ENCODE measurements at places on chromosomes 3 and 15. TPM values are rescaled to one million over a fixed set of nuclear protein-coding genes. Genes with fewer than 3 reads are reported as not detected.

Gene IQCH
- total RNA-seq = 9.4 TPM

Gene LMAN1L
- total RNA-seq = 83.5 TPM

Gene REC114
- total RNA-seq = not detected

Gene IL17RB
- total RNA-seq = 2.5 TPM

Gene A4GNT
- total RNA-seq = 5.4 TPM

Gene SIDT1
- 35.6 TPM for total RNA-seq

Gene CYP1A2
- total RNA-seq = not detected

DNA sequence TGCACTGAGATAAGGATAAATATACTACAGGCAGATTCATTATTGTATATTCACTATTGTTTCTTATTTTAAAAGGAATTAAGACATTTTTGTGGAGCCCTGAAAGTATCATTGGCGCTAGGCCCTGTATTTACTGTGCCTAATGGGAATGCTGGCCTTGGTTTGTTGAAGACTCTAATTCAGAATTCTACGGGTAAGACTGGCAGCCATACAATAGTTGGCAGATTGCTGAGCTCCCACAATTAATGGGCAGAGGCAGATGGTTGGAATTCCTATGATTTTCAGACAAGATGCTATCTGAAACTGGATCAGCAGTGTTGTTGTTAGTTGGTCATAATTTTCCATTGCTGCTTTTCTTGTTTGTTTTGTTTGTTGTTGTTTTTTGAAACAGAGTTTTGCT lies 14.7 kb downstream of the PGBD4 start:
- no peak overlapping the region for H3K27ac ChIP-seq
- no peak overlapping the region for H3K4me3 ChIP-seq
- H3K36me3 ChIP-seq = no peaks in the 10 kb centered on the region
- H3K4me1 ChIP-seq = no peaks in the 10 kb centered on the region
- H3K27me3 ChIP-seq = peaks cover 5% of the 10 kb centered on the region

DNA sequence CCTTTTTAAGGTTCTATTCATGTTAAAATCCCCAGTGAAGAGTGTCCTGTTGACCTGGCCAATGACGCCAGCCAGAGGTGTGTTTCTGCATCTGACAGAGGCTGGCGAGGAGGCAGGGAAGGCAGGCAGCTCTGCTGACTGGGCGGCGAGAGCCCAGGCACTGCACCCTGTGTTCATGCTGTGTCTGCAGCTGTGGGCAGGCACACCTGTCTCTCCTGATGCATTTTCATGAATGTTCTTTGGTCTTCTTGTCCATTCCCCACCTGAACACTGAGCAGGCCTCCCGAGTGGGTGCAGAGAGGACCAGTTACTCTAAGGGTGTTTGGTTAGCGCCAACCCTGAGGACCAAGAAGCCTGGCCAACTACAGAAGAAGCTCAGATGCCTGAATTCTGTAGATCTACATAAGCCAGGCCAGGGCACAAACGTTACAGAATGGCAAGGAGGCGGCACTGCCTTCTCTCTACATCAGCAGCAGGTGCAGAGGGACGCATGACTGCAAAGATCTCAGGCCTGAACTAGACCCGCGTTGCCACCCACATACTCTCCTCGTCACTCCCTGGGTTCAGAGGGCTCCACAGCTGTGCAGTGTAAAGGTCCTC lies 233.7 kb downstream of the OCA2 start:
- no peak overlapping the region for H3K27ac ChIP-seq
- no peak overlapping the region for H3K4me3 ChIP-seq
- no peaks in the 10 kb centered on the region for H3K4me1 ChIP-seq
- no peaks in the 10 kb centered on the region for H3K27me3 ChIP-seq
- DNase-seq = no peak

DNA sequence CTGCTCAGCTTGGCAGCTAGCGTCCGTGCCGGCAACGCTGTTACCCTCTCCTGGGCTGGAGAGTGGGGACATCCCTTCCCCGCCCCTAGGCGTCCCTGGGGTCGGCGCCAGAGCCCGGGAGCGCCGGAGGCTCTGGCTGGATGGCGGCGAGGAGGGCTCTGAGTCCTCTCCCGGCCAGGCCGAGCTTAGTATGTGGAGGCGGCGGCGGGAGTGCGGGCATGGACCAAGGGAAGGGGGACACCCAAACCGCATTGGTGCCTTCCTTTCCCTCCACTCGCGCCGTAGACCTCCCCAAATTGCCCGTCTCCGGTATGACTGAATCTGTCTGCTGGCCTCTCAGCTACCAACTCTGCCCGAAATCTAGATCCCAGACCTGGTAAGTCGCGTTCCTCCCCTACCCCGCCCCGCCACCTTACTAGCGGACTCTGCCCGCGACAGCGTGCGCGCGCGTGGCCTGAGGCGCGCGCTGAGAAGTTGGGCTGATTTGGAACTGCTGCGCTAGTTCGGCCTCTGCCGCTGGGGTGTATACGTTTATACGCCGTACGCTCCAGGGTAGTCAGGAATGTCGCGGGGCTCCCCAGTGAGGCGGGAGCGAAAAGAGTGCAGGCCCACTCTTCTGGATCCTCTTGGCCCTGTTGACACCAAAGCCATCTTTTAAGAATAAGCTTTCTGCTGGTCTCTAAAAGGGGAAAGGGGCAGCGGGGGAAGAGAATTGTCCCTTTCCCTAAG lies 12.2 kb downstream of the ZIC1 start:
- H3K27ac ChIP-seq = no peak overlapping the region
- no peaks in the 10 kb centered on the region for H3K36me3 ChIP-seq
- peaks cover 34% of the 10 kb centered on the region for H3K27me3 ChIP-seq
- peaks cover 26% of the 10 kb centered on the region for H3K4me1 ChIP-seq

DNA sequence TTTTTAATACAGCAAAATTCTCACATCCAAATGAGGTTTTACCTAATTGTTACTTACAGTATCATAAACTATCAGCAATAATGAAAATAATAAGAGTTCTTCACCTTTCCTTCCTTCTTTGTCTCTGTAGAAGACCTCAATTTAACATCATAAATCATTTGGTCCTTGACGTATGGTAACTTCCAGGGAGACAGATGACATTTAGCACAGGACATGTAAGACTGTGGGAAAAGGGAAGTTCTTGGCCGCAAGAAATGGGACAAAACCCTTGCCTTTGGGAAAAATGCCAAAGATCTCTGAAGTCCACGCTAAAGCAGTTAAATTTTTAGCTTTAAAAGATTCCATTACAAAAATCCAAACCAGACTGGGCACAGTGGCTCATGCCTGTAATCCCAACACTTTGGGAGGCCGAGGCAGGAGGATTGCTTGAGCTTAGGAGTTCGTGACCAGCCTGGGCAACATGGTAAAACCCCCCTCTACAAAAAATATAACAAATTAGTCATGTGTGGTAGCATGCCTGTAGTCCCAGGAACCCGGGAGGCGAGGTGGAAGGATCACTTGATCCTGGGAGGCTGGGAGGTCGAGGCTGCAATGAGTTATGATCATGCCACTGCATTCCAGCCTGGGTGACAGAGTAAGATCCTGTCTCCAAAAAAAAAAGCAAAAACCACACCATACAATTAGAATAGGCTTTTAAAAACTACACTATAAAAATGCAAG lies 8.8 kb downstream of the PTPN9 start:
- DNase-seq = peak; percentile 13
- H3K27me3 ChIP-seq = no peaks in the 10 kb centered on the region
- no peaks in the 10 kb centered on the region for H3K36me3 ChIP-seq

DNA sequence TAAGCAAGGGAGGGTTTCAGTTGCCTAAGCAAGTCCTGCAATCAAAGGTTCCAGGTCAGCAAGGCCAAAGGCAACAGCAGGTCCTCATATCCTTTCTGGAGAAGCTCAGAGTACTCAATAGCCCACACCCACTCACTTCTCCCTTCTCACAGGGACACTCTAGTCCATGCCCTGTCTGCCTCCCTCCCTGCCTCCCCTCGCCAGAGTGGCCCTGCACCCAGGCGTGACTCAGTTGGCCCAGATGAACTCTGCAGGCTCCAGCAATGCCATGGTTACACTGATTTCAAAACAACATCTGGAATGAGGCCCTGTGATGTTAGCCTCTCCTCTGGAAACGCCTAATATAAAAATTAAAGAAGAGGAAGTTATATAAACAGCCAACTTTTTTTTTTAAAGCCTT lies 32.9 kb downstream of the IL16 start:
- H3K4me3 ChIP-seq = no peak overlapping the region
- H3K27me3 ChIP-seq = no peaks in the 10 kb centered on the region
- no peaks in the 10 kb centered on the region for H3K4me1 ChIP-seq

DNA sequence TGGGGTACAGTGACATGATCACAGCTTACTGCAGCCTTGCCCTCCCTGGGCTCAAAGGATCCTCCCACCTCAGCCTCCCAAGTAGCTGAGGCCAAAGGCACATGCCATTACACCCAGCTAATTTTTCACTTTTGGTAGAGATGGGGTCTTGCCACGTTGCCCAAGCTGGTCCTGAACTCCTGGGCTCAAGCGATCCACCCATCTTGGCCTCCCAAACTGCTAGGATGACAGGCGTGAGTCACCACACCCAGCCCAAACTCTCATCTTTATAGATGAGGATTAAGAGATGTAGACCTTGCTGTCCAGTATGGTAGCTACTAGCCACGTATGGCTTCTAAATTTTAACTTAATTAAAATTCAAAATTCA lies 4.4 kb upstream of the ABHD5 start:
- H3K27me3 ChIP-seq = no peaks in the 10 kb centered on the region
- no peak overlapping the region for H3K4me3 ChIP-seq
- no peak for DNase-seq
- H3K4me1 ChIP-seq = peaks cover 8% of the 10 kb centered on the region
- H3K36me3 ChIP-seq = no peaks in the 10 kb centered on the region

- H3K36me3 ChIP-seq = peaks cover 14% of the 10 kb centered on the region
- peak overlapping the region; percentile 88 for H3K27ac ChIP-seq
- peaks cover 3% of the 10 kb centered on the region for H3K27me3 ChIP-seq
- H3K4me1 ChIP-seq = peaks cover 57% of the 10 kb centered on the region
- H3K4me3 ChIP-seq = peak overlapping the region; percentile 78
Measured at GRCh38 chr15:40846841-40847222, 3.0 kb downstream of the SPINT1 start.

- no peaks in the 10 kb centered on the region for H3K27me3 ChIP-seq
- H3K4me3 ChIP-seq = no peak overlapping the region
- no peaks in the 10 kb centered on the region for H3K4me1 ChIP-seq
- DNase-seq = no peak
- H3K36me3 ChIP-seq = no peaks in the 10 kb centered on the region
- H3K27ac ChIP-seq = no peak overlapping the region
Measured at GRCh38 chr3:143288944-143289343, 169.4 kb downstream of the CHST2 start.

DNA sequence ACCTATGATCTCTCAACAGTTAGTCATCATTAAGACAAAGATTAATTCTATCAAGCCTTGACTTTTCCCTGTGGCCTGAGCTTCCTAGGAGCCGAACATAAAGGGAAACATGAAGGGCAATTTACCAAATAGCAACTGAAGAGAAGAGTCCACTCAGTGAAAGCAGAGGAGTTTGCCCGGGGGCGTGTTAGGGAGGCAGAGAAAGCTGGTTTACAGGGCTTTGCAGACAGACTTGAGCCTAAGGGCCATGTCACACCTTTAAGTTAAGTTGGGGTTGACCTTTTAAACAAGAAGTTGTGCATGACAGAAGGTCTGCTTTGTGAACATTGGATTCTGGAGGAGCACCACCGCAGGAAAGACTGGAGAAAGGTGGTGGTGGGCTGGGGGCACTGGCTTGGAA lies 701.8 kb upstream of the CFAP20DC start:
- H3K36me3 ChIP-seq = no peaks in the 10 kb centered on the region
- no peaks in the 10 kb centered on the region for H3K4me1 ChIP-seq
- no peak overlapping the region for H3K27ac ChIP-seq
- DNase-seq = no peak
- no peaks in the 10 kb centered on the region for H3K27me3 ChIP-seq
- no peak overlapping the region for H3K4me3 ChIP-seq

DNA sequence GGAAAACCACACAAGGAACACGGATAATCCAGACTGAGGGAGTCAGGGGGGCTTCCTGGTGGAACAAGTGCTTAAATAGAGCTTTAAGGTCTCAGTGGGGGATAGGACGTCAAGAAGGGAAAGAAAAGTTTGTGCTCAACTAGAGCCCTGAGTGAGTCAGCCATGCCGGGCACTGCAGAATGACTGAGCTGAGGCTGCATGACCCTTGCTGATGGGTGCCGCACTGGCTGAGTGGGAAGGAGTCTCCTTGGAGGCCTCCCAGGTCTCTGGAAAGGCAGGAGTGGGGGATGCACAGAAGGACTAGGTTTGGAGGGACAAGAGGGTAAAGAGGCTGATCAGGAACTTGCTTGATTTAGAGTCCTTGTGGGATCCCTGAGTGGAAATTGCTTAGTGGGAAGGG lies 150.3 kb downstream of the RPLP1 start:
- peaks cover 16% of the 10 kb centered on the region for H3K4me1 ChIP-seq
- H3K4me3 ChIP-seq = no peak overlapping the region
- H3K27ac ChIP-seq = no peak overlapping the region
- no peaks in the 10 kb centered on the region for H3K36me3 ChIP-seq
- H3K27me3 ChIP-seq = no peaks in the 10 kb centered on the region

GRCh38 chr15:79206940-79207339 lies 75.6 kb upstream of the ANKRD34C start:
- H3K27me3 ChIP-seq = peaks cover 30% of the 10 kb centered on the region
- no peak overlapping the region for H3K27ac ChIP-seq
- no peaks in the 10 kb centered on the region for H3K4me1 ChIP-seq
- H3K36me3 ChIP-seq = no peaks in the 10 kb centered on the region
- DNase-seq = no peak

DNA sequence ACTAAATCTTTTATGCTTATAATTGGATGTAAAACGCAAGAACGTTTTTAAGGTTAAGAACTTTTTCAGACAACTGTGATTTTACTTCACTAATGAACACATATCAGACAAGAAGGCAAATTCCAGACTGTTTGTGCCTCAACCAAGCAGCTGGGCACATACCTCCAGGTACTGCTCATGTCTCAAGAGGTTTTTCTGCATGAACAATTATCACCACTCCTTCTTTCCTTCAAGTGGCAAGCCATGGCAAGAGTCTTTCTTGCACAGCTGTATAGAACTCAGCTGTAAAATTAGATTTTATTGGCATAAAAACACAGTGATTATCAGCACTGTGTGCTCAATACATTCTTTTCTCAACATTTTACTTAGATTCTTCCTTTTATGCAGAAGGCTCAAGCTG lies 64.3 kb downstream of the FNDC3B start:
- H3K4me1 ChIP-seq = peaks cover 98% of the 10 kb centered on the region
- H3K4me3 ChIP-seq = no peak overlapping the region
- H3K36me3 ChIP-seq = no peaks in the 10 kb centered on the region

- DNase-seq = peak; percentile 84
- no peak overlapping the region for H3K27ac ChIP-seq
- no peaks in the 10 kb centered on the region for H3K27me3 ChIP-seq
- H3K4me1 ChIP-seq = no peaks in the 10 kb centered on the region
- no peak overlapping the region for H3K4me3 ChIP-seq
Measured at GRCh38 chr3:112582244-112582874, 20.5 kb downstream of the SLC35A5 start.

All from stomach (tissue), 19 donors.